ENCODE measurements at places on chromosomes 13 and 19.

DNA sequence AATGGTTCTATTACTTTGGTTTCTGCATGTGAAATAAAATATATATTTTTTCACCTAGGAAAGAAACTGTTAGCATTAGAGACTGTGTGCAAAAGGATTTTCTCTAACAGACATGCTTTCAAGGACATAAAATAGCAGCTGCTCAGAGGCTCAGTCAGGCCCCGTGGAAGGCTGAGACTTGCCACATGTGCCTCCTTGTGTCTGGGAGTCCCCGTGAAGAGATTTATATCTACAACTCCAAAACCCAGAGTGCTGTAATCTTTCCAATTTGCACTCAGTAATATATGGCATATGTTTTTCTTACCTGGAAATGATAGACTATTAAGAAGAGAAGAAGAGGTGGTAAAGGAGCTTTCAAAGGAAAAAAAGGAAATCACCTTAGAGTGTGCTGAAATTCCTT lies 371.6 kb upstream of the OBI1 start:
- ATAC-seq = no peak

DNA sequence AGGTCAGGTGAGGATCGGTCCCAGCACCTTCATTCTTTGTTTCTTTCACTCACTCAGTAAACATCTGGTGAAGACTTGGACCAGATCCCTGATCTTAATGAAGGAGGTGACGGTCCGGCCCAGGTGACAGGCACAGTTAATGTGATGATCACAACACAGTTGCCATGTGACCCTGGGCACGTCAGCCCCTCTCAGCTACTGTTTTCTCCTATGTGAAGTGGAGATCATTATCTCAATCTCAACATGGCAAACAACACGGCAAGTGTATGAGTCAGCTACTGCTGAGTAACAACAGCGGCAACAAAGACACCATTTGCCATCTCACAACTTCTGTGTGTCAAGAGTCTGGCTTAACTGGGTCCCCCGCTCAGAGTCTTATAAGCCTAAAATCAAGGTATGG lies 74.6 kb downstream of the GNG7 start:
- ATAC-seq = no peak

DNA sequence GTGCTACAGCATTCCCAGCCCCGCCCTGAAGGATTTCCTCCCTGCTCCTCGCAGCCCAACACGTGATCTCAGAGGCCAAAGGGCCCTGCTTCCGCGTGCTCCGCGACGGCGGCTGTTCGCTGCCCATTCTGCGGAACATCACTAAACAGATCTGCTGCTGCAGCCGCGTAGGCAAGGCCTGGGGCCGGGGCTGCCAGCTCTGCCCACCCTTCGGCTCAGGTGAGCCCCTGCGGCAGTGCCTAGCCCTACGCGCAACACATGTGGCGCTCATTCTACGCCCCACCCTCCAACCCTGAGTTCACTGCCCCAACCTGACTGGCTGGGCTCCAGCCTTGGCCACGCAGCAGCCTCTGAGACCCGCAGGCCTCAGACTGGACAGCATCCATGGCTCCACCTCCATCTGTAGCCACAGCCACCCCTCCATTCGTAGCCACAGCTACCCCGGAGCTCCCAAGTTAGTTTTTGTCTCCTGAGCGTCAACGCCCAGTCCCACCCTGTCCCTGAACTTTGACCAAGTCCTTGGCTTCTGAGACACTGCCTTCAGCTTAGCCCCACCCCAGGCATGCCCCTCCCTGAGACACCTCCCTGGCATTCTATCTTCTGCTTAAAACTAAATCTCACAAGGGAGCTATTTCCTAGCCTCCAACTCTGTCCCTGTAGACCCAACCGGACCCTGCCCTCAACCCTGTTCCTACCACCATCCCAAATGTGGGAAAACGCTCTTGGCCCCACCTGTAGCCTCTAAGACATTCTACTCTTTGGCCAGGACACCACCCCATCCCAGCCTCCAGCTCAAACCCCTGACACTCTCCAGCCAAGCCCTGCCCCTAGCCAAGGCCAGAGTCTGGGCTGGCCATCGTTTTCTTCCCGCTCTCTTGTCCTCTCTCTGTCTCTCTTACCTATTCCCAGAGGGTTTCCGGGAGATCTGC lies 6.4 kb downstream of the LTBP4 start:
- no peak for ATAC-seq

GRCh38 chr13:43731296-43731695 lies 55.5 kb downstream of the ENOX1 start:
- no peak for ATAC-seq

DNA sequence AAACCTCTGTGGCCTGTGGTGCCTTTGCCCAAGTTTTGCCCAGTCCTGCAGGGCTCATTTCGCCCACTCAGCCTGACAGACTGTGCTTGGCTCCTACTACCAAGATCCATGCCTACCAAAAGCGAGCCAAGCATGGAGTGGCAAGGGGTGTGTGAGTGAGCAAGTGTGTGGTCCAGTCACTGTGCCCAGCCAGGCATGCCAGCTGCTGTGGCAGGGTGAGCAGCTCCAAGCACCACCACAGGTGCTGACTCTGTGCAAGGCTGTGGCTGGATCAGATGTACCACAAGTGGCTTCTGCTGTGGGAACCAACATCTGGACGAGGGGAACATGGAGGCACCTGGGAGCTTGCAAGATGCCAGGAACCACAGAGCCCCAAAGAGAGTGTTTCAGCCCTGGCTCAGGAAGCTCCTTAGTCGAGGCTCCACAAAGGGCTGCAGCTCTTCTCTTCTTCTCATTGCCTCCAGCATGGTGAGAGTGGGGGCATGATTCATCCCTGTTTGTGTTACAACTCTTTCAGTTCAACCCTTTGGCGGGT lies 1564.2 kb upstream of the MIR17HG start:
- no peak for ATAC-seq

DNA sequence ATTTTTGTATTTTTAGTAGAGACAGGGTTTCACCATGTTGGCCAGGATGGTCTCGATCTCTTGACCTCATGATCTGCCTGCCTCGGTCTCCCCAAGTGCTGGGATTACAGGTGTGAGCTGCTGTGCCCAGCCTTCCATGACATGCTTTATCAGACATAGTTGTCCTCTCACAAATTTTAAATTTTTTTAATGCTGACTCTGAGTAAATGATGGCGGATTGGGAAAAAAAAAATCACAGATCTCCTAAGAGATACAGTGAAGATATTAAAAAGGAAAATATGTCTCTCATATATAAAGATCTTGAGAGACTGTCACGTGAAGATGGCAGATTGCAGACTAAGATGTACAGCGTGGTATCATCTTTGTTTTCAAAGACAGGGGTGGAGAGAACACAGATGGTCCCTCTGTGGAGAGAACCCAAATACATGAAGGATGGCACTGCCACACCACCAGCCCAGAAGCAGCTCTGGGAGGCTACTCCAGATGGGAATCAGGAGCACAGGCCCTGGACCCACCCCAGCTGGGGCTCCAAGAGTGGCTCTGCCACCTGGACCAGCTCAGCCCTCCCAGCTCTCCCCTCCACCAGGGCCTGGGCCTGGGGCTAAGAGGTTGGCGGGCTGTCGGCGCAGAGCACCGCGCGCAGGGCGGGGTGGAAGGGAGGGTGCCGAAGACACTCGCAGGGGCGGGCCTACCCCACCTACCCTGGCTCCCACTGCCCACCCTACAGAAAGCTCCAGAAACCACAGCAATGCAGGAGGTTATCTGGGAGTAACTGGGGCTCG lies 20.0 kb upstream of the CCNP start:
- ATAC-seq = no peak

DNA sequence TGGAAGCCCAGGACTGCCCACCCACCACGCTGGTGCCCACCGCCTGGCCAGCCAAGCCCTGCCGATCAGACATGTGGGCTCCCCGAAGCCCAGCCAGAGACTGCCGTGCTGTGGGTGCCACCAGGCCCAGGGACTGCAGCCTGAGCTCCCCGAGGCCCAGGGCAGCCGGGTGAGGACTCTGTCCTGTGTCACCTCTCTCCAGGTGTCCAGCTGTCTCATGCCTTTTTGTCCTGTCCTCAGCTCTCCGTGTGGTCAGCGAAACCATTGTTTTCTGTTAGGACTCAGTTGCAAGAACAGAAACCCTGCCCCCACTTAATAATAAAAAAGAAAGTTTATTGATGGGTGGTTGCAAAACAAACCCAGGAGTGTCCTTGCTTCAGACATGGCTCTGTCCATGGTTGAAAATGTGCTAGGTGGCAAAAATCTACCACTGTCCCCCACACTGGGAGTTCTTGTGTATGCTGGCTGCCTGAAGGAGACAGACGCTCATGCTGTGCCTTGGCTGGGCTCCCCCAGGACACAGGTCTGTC lies 9.9 kb downstream of the PLEKHF1 start:
- ATAC-seq = no peak

DNA sequence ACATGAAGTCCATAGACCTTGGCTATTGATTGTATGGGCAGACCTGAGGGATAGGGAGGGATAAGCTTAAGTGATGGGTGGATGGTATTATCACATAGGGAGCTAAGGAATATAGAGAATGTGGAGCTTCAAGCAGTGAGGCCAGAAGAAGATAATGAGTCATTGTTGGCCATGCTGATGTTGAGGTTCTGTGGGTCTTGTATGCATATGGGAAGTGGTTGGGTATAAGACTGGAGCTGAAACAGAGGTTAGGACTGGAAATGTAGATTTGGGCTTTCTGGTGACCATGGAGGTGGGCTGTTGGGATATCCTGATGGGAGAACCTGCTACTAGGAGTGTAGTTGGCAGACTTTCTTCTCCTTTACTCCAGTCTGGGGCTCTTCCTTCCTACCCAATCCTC lies 73.7 kb upstream of the TSC22D1 start:
- no peak for ATAC-seq

- no peak for ATAC-seq
Measured at GRCh38 chr19:56622374-56622773, 20.6 kb upstream of the SMIM17 start.

GRCh38 chr13:64817691-64818090 lies 2412.4 kb downstream of the PCDH9 start:
- ATAC-seq = no peak

GRCh38 chr19:10981252-10981895 lies 20.5 kb downstream of the SMARCA4 start:
- ATAC-seq = no peak

GRCh38 chr19:16283210-16284061 lies 41.2 kb upstream of the KLF2 start:
- ATAC-seq = peak; percentile 85

- ATAC-seq = no peak
Measured at GRCh38 chr13:25686831-25687470, 315.2 kb downstream of the ATP8A2 start.

DNA sequence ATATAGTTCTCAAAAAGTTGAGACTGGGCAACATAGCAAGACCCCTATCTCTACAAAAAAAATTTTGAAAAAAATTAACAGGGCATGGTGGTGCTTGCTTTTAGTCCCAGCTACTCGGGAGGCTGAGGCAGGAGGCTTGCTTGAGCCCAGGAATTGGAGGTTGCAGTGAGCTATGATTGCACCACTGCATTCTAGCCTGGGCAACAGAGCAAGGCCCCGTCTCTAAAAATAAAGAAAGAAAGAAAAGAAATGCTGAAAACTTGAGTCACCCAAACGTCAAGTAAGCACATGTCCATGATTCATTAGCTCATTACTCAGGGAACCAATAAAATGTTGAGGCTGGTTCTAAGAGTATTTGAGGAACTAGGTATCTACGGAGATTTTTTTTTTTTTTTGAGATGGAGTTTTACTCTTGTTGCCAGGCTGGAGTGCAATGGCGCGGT lies 33.9 kb upstream of the SEMA6B start:
- ATAC-seq = no peak

- peak; percentile 50 for ATAC-seq
Measured at GRCh38 chr19:20271215-20271926, 104.4 kb downstream of the ZNF486 start.

GRCh38 chr19:39003796-39004195 lies 28.3 kb upstream of the FBXO17 start:
- no peak for ATAC-seq

DNA sequence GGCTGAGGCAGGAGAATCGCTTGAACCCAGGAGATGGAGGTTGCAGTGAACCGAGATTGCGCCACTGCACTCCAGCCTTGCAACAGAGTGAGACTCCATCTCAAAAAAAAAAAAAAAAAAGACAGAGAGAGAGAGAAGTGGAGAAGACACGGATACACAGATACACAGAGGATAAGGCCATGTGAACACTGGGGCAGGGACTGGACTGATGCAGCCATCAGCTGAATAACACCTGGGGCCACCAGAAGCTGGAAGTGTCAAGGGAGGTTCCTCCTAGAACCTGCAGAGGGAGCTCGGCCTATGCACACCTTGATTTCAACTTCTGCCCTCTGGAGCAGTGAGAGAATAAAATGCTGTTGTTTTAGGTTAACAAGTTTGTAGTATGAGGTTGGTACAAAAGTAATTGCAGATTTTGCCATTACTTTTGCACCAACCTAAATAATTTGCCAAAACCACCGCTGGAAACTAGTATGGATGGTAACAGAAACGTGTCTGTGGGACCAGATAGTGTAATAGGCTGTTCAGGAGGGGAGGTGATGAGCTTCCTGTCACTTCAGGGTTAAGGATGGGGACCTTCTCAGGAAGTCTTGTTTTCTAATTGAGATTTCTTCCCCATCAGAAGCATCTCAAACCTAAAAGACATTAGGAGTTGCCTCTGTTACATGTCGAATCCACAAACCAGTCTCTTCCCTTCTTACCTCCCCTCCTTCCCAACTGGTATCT lies 36.4 kb upstream of the IGSF23 start:
- no peak for ATAC-seq

DNA sequence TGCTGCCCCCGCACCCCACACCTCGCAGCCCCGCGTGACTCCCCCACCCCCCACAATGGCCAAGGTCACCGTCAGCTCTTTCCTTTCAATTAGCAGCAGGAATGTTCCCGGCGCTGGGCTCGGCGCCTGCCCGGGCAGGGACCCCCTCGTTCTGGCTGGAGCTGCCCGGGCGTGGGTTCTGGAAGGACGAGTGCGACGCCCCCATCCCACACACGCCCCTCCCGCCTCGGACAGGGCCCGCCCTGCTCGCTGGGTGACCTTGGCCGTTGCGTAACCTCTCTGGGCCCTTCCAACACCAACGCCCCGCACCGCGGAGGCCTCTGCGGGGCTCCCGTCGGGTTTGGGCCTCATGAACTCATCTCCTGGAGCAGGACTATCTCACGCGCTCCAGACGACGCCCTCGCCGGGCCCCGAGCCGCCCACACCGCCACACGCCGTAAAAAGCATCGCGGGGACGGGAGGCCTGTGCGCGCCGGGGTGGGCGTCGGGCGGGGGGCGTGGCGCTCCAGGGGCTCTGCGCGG lies 10.3 kb downstream of the PALM start:
- ATAC-seq = no peak

GRCh38 chr19:7632340-7633203 lies 947 bp downstream of the PCP2 start:
- ATAC-seq = no peak

- ATAC-seq = peak; percentile 67
Measured at GRCh38 chr19:1783874-1784273, 28.2 kb downstream of the ATP8B3 start.
